ENCODE measurements at places on chromosomes 1 and 21.

DNA sequence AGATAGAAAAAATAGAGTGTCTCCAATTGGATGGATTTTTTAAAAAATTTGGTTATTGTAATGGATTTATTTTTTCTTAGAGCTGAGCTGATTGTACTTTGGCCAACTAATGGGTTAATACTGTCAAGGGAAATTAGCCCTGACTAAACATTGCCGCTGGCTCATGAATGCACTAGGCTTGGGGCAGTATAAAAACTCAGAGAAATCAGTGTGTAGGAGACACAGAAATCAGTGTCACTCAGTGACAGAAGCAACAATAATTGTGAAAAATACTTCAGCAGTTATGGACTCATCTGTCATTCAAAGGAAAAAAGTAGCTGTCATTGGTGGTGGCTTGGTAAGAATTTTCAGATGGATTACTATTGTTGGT lies at the start of gene KMO:
KMO (plus strand) TSS at position 217 of the 370 bp plus-strand sequence; CDS start at position 284, 67 bp downstream.
- DNase-seq = no peak

GRCh38 chr1:207971331-207972219 lies 60.6 kb upstream of the CD34 start:
- DNase-seq = no peak

DNA sequence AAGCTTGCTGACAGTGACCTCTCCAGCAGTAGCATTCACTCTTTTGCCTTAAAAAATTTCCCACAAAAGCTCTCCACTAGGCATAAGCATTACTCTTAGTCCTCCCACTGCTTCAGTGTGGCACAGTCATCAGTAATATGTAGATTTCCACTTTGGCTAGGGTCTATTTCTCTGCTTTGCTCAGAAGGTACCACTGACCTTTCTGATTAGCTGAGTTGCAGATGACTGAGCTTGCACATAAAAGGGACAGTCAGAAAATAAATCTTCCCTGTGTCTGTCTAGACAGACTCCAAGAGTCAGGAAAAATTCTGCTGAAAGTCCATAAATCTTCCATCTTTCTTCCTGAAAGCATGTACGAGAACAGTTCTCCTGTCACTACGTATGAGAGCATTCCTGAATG lies 56.6 kb upstream of the APP start:
- no peak for DNase-seq

DNA sequence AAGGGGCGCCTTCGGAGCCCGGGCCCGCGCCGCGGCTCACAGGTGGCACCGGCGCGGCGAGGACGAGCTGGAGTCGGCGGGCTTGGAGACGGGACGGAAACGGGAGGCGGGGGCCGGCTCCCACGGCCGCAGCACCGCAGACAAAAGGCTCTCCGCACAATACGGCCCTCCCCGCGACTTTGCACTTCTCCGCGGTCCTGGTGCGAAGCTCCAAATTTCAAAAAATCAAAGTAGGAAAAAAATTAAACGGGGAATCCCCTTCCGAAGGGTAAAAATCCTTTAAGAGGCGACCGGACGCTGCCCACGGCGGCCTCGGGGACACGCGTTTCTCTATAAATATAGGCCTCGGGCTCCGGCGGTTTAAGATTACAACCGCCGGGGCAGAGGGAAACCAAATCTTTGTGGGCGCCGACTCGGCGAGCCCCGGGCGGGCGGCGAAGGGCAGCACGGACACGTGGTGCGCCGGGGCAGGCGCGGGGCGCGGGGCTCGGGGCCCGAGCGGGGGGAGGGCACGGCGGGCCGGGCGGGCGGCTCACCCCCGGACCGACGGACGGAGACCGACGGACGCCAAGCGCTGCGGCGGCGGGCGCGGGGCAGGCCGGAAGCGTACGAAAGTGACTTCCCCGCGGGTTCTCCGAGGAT lies 453 bp downstream of the PABPC4 start:
- peak; percentile 23 for DNase-seq

DNA sequence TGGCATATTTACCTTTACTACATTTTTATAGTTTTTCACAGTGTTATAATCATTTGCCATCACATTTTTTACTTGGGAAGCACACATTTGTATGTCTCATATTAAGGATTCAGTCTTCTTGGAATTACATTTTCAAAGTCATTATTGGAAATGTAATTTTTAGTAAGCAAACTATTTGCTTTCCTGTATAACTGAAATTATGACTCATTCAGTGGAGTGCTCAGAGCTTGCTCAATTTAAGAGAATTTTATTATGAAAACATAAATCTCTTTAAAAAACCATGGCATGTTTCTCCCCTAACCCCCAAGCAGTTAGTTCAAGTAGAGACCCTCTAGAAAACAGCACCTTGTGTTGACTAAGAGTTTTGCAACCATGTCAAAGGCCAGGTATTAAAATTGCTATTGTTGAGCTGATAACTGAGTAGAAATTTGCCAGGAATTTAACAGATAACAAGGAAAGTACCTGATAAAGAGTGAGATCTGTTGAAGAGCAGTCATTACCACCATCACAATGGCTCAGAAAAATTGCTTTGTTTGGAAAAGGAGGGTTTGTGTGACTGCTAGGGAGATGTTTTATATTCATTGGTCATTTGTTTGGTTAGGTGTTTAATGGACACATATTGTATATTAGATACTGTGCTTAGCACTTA lies 105.9 kb downstream of the KCNK2 start:
- no peak for DNase-seq

DNA sequence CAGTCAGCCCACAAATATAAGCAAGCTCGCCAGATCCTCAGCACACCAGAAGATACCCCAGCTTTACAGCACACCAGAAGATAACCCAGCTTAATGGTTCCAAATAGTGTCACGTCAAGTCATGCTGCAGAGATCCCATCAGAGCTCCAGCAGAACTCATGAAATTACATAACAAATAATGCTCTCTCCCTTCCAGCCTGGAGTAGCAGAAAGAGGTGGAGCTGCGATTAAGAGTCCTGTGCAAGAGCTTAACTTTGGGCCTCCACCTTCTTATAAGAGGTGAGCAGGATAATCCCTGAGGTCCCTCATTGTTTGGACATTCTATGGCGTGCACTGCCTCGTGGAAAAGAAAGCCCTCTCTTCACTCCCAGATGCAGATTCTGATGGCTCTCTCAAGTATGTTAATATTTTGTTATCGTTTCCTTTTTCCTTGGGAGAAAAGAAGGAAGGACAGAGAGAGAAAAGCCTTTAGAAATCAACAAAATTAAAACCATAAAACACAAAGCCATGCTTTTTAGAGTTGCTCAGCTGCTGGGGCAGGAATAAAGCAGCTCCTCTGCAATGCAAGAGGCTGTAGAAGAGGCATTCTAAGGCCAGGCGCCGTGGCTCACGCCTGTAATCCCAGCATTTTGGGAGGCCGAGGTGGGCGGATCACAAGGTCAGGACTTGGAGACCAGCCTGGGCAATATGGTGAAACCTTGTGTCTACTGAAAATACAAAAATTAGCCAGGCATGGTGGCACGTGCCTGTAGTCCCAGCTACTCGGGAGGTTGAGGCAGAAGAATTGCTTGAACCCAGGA lies 59.1 kb downstream of the GLUL start:
- no peak for DNase-seq

- DNase-seq = no peak
These were observed 39.6 kb downstream of the XCL1 start for GRCh38 chr1:168615965-168616364.

- DNase-seq = no peak
These were observed 535.4 kb downstream of the KIF26B start for GRCh38 chr1:245690156-245690690.

- no peak for DNase-seq
These were observed 260.1 kb upstream of the TMPRSS15 start for GRCh38 chr21:18663663-18664062.

DNA sequence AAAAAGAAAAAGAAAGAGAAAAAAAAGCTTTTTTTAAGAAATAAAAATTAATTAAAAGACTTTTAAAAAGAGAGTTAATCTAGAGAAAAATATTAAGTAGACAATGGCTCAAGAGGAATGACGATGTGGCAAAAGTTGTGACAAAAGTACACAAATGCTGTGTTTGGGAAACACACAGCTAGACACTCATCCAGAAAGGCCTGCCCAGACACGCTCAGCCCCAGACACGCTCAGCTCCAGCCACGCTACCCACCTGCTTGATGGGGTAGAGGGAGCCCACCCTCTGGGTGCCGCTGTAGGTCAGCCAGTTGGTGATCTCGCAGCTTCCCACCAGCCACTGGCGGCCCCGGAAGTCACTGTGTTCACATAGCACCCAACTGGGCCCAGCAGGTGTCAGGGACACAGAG lies 10.2 kb downstream of the CD52 start:
- DNase-seq = no peak

DNA sequence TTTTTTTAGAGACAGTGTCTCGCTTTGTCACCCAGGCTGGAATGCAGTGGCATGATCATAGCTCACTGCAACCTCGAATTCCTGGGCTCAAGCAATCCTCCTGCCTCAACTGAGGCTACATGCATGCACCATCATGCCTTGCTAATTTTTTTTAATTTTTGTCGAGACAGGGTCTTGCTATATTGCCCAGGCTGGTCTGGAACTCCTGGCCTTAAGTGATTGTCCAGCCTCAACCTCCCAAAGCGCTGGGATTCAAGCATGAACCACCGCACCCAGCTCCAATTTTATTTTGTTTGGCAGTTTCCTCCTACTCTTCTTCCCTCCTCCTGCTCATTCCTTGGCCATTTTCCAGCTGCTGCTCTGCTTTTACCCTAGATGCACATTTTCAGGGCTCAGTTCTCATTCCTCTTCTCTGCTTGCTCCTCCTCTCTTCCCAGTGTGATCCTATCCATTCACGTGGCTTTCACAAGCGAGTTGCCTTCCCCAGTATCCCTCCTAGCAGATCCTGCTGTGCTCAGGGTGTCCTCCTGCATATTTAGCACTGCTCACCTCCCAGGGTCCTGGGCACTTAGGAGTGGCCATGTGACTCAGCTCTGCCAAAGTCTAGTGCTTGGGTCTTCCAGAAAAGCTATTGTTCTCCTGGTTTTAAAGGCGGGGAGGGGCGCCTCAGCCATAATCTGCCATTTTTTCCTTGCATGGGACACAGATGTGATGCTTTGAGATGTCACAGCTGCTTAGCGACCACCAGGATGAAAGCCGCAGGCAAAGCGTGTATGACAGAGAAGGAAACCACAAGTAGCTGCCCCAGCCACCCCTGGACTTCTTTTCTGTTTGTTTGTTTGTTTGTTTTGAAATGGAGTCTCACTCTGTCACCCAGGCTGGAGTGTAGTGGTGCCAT lies 33.7 kb downstream of the PSEN2 start:
- no peak for DNase-seq

- DNase-seq = no peak
These were observed 59.9 kb upstream of the SPOCD1 start for GRCh38 chr1:31875636-31876236.

DNA sequence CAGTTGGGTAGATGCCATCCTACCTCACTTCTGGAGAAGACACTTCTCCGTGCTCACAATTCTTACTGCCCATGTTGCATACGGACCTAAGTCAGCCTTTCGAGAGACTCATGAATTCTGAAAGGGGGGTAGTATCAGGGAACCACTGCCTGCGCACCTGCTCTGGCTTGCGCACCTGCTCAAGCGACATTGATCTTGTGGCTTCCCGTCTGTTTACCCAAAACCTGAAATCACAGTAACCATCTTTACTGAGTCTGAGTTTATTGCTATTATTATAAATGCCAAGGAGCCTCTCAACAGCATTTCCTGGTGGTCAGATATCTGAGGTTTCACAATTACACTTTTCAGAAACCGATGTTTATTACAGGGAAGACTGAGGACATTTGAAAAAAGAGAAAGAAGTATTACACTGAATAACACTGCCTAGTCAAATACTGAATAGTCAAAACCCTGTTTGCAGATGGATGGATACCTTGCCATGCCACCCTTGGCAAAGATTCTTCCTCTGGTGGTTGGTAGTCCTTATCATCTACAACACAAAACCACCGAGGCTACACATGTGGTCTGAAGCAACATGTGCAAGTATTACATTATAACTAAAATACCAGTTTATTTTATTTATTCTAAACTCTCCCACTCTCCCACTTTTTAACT lies 208.7 kb downstream of the SIPA1L2 start:
- no peak for DNase-seq

GRCh38 chr1:1857096-1857703 lies 33.7 kb downstream of the GNB1 start:
- DNase-seq = no peak

DNA sequence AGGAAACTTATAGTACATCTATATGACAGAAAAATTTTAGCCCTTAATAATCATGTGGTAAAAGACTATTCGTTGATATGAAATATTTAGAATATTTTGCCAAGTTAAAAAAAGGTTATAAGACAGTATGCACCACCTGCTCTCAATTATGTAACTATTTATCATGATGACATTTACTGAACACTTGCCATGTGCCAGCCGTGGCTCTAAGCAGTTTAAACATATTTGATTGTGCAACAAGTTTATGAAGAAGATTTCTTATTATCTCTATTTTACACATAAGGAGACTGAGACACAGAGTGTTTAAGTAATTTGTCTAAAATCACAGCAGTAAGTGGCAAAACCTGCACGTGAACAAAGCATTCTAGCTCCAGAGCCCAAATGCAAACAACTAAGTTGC lies 199.3 kb upstream of the JUN start:
- DNase-seq = no peak

DNA sequence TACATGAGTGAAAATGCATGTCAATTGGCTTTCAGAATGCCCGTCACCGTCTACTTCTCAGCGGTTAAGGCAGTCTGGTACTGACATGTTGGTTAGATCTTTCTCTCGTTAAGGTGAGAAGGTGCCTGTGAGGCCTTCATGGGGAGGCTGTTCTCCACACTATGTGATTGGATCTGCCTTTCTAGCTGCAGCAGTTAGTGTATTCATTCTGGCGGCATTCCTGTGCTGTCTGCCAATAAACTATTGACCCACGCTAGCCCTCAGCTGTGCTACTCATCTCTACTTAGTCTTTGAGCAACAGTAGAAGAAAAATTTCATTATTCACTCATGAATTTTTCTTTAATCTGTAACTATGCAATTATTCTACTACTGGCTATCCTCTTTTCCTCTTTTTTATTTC lies 32.0 kb downstream of the CCSAP start:
- DNase-seq = no peak

DNA sequence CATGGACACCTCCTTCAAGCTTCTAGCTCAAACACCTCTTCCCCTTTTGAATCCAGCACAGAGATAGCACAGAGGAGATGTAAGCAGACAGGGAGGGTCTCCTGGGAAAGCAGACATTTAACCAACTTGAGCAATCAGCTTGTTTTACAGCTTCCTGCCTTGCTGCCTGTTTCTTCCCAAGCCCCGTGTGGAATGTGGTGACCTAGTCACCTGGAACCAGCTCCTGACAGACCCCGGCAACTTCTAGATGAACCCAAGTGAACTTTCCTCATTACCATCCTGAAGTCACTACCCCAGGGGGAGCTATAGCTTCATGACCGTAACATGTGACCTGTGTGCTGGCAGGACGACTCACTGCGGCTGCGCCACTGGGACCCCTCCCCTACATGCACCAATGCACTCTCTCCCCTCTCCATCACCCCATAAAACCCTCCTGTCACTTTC lies 24.1 kb upstream of the TTF2 start:
- no peak for DNase-seq

- peak; percentile 70 for DNase-seq
These were observed 38.5 kb upstream of the PDE9A start for GRCh38 chr21:42614811-42615351.

GRCh38 chr1:202154766-202155477 lies 5.5 kb downstream of the PTPN7 start:
- peak; percentile 53 for DNase-seq

GRCh38 chr1:207191061-207191460 lies 87.0 kb downstream of the C4BPA start:
- DNase-seq = no peak

GRCh38 chr1:98333406-98333805 lies 328.1 kb upstream of the SNX7 start:
- DNase-seq = no peak

GRCh38 chr1:84152649-84153056 lies 8.6 kb downstream of the PRKACB start:
- no peak for DNase-seq

- peak; percentile 50 for DNase-seq
These were observed 5.1 kb downstream of the HSPB7 start for GRCh38 chr1:16012590-16013219.
